ENCODE measurements at places on chromosomes 3 and 15.

GRCh38 chr3:78972617-78973301, 795.0 kb downstream of the ROBO1 start:
- H3K27me3 ChIP-seq: no peaks in the 10 kb centered on the region
- H3K4me3 ChIP-seq: no peak overlapping the region
- DNase-seq: no peak
- H3K4me1 ChIP-seq: peaks cover 23% of the 10 kb centered on the region

GRCh38 chr15:52642386-52643361, 36.5 kb downstream of the ATOSA start:
- peak overlapping the region; percentile 18 for H3K27ac ChIP-seq
- H3K4me3 ChIP-seq: no peak overlapping the region
- H3K36me3 ChIP-seq: peaks cover 3% of the 10 kb centered on the region
- H3K4me1 ChIP-seq: peaks cover 9% of the 10 kb centered on the region

DNA sequence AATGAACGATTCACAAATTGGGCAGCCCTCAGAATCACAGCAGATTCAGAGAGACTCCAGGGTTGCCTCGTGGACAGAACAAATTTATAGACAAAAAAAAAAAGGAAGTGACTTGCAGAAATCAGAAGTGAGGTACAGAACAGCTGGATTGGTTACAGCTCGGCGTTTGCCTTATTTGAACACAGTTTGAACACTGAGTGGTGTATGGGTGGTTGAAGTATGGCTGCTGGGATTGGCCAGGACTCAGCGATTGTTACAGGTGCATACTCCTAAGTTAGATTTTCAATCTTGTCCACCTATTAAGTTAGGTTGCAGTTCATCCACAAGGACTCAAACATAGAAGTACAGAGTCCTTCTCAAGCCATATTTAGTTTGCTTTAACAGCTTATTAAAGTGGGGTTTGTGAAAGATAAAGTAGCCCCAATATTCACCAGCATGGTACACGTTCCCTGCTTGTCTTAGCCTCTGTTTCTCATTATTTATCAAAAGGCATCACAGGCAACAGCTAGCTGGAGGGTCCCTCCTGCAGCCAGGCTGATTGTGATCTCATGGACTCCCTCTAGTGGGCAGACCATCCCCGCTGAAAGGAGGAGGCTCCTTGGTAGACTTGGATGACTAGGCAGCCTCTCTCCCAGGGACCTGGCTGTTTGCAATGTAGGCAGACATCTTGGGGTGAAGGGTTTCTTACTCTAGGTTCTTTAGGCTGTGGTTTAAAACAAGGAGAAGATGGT, 17.6 kb upstream of the ALDH1L1 start:
- no peak overlapping the region for H3K27ac ChIP-seq
- H3K36me3 ChIP-seq: no peaks in the 10 kb centered on the region

DNA sequence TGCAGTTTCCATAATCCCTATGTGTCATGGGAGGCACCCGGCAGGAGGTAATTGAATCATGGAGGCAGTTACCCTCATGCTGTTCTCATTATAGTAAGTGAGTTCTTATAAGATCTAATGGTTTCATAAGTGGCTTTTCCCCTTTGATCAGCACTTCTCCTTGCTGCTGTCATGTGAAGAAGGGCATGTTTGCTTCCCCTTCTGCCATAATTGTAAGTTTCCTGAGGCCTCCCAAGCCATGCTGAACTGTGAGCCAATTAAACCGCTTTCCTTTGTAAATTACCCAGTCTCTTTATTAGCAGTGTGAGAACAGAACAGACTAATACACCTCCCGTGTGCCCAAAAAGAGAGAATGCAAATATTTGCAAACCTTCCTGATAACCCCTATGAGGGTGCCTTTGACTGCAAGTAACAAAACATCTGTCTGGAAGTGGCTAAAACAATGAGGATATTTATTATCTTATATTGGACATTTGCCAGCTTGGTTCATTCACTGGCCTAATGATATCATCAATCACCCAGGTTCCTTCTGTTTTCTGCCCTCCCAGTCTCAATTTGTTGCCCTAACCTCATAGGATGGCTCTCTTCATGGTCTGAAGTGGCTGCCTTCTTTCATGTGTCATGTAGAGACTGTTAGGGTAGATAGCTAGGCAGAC, 68.7 kb downstream of the BHLHE40 start:
- no peak for DNase-seq
- H3K4me1 ChIP-seq: peaks cover 4% of the 10 kb centered on the region
- no peaks in the 10 kb centered on the region for H3K27me3 ChIP-seq
- H3K27ac ChIP-seq: no peak overlapping the region

GRCh38 chr3:46875560-46875959, 2.0 kb upstream of the PTH1R start:
- no peaks in the 10 kb centered on the region for H3K36me3 ChIP-seq
- no peak for DNase-seq
- no peak overlapping the region for H3K4me3 ChIP-seq
- no peaks in the 10 kb centered on the region for H3K4me1 ChIP-seq
- no peak overlapping the region for H3K27ac ChIP-seq

- DNase-seq: no peak
- H3K27ac ChIP-seq: no peak overlapping the region
- no peaks in the 10 kb centered on the region for H3K36me3 ChIP-seq
- no peak overlapping the region for H3K4me3 ChIP-seq
- H3K27me3 ChIP-seq: no peaks in the 10 kb centered on the region
These were observed 104.4 kb downstream of the LRRK1 start for GRCh38 chr15:101023501-101024072.

GRCh38 chr3:140068494-140069017, 133.6 kb downstream of the CLSTN2 start:
- H3K4me1 ChIP-seq: no peaks in the 10 kb centered on the region
- no peak overlapping the region for H3K4me3 ChIP-seq
- H3K27ac ChIP-seq: no peak overlapping the region
- DNase-seq: no peak

DNA sequence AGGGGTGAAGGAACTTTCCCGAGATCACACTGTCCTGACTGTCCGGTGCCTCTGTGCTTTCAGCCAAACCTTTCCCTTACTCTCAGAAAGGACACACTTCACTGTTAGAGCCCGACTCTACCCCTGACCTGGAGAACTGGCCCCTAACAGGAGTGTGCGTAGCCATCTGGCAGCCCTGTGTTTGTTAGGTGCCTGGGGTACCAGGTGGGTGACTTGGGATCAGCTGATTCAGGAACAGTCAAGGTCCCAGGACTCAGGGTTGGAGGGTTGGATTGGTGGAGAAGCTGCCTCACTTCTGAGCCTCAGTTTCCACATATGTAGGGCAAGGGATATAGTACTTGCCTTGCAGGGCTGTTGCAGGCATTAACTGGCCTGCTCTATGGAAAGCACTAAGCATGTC, 98.3 kb upstream of the SLC6A11 start:
- H3K4me3 ChIP-seq: no peak overlapping the region
- H3K4me1 ChIP-seq: no peaks in the 10 kb centered on the region
- H3K27me3 ChIP-seq: peaks cover 20% of the 10 kb centered on the region
- no peak overlapping the region for H3K27ac ChIP-seq

DNA sequence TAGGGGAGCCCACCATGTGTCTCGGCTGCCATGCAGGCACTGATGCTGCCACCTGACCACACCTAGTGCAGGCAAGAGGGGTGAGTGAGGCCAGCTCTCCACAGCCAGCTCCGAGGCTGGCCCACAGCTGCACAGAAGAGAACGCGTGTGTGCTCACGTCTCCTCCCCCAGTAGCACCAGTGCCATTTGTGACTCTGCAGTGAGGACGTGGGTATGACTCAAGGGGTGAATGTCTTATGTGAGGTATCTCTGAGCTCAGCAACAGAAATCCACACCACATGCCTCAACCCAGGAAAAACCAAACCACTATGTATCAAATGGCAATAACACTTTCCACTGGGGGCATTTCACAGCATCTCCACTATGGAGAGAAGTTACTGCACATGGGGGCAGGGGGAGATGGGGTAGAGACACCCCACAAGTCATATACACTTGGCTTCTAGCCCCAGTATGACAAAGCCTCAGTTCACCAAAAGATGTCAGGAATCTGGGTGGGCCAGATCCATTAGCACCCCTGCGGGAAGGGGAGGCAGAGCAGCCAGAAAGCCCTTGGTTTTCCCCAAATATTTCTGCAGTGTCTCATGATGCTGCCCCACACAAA, 87.6 kb downstream of the LRIG1 start:
- H3K4me3 ChIP-seq: no peak overlapping the region
- peak overlapping the region; percentile 85 for H3K27ac ChIP-seq
- peak; percentile 98 for DNase-seq
- H3K4me1 ChIP-seq: peaks cover 39% of the 10 kb centered on the region

DNA sequence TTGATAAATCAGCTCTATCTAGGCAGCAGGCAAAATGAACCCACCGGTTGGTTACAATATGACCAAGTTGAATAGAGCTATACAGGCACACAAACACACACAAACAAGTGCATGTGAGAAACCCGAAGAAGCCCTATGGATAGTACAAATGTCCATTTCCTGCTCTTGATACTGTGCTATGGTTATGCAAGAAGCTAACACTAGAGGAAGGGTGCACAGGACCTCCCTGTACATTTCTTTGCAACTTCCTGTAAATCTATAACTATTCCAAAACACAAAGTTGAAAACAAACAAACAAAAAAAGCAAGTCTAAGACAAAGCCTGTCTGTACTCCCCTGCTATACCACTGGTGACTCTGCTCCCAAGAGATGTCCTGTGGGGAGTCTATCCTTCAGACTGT, 8.2 kb upstream of the FAM240A start:
- no peaks in the 10 kb centered on the region for H3K4me1 ChIP-seq
- H3K27ac ChIP-seq: no peak overlapping the region
- DNase-seq: no peak

- H3K4me3 ChIP-seq: no peak overlapping the region
- H3K27ac ChIP-seq: no peak overlapping the region
- no peaks in the 10 kb centered on the region for H3K36me3 ChIP-seq
- no peaks in the 10 kb centered on the region for H3K4me1 ChIP-seq
- H3K27me3 ChIP-seq: no peaks in the 10 kb centered on the region
These were observed 5.9 kb upstream of the NMD3 start for GRCh38 chr3:161215185-161215584.

- H3K27me3 ChIP-seq: no peaks in the 10 kb centered on the region
- no peak overlapping the region for H3K27ac ChIP-seq
- H3K4me1 ChIP-seq: no peaks in the 10 kb centered on the region
- no peak overlapping the region for H3K4me3 ChIP-seq
- DNase-seq: no peak
- H3K36me3 ChIP-seq: no peaks in the 10 kb centered on the region
These were observed 78.8 kb upstream of the STRIT1 start for GRCh38 chr3:155372281-155372680.

- no peaks in the 10 kb centered on the region for H3K27me3 ChIP-seq
- H3K4me3 ChIP-seq: no peak overlapping the region
These were observed 622.3 kb downstream of the DIPK2A start for GRCh38 chr3:144593881-144594280.

- no peak overlapping the region for H3K4me3 ChIP-seq
- no peaks in the 10 kb centered on the region for H3K27me3 ChIP-seq
- peaks cover 7% of the 10 kb centered on the region for H3K36me3 ChIP-seq
- no peaks in the 10 kb centered on the region for H3K4me1 ChIP-seq
- no peak overlapping the region for H3K27ac ChIP-seq
- peak; percentile 8 for DNase-seq
These were observed 153.1 kb downstream of the VPS13C start for GRCh38 chr15:61906961-61907752.

- no peak overlapping the region for H3K27ac ChIP-seq
- no peaks in the 10 kb centered on the region for H3K36me3 ChIP-seq
- H3K4me3 ChIP-seq: no peak overlapping the region
- no peaks in the 10 kb centered on the region for H3K4me1 ChIP-seq
- H3K27me3 ChIP-seq: no peaks in the 10 kb centered on the region
- peak; percentile 22 for DNase-seq
These were observed 59.5 kb downstream of the CPA3 start for GRCh38 chr3:148924562-148924961.

DNA sequence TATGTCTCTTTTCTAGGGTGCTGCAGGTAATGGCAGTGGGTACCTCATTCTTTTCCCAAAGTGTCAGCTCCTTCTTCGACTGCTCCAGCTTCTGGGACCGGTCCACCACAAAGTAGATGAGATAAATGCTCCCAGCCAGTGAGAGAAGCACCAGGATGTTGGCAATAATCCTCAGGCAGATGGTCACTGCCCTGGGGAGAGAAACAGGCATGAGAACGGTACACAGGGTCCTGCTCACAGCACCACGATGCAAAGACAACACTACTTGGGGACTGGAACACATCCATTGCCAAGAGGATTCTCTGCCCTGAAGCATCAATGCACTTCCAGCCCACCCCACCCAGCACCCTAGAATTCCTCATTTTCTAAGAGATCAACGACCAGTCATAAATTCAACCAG, 22.4 kb downstream of the TMC3 start:
- no peak for DNase-seq
- no peaks in the 10 kb centered on the region for H3K4me1 ChIP-seq
- H3K36me3 ChIP-seq: no peaks in the 10 kb centered on the region
- H3K27me3 ChIP-seq: peaks cover 13% of the 10 kb centered on the region

GRCh38 chr15:72199721-72200212, 2.2 kb upstream of the GRAMD2A start:
- H3K36me3 ChIP-seq: peaks cover 64% of the 10 kb centered on the region
- peaks cover 18% of the 10 kb centered on the region for H3K4me1 ChIP-seq
- H3K27me3 ChIP-seq: no peaks in the 10 kb centered on the region
- no peak overlapping the region for H3K27ac ChIP-seq
- DNase-seq: peak; percentile 28
- no peak overlapping the region for H3K4me3 ChIP-seq

- DNase-seq: no peak
- H3K4me3 ChIP-seq: peak overlapping the region; percentile 99
- H3K36me3 ChIP-seq: peaks cover 42% of the 10 kb centered on the region
- peak overlapping the region; percentile 90 for H3K27ac ChIP-seq
These were observed 10.4 kb downstream of the NR2F2 start for GRCh38 chr15:96340598-96341512.

GRCh38 chr3:119315600-119316312, 21.6 kb downstream of the ARHGAP31 start:
- peaks cover 25% of the 10 kb centered on the region for H3K4me1 ChIP-seq
- peaks cover 11% of the 10 kb centered on the region for H3K36me3 ChIP-seq
- H3K27me3 ChIP-seq: no peaks in the 10 kb centered on the region
- DNase-seq: no peak

DNA sequence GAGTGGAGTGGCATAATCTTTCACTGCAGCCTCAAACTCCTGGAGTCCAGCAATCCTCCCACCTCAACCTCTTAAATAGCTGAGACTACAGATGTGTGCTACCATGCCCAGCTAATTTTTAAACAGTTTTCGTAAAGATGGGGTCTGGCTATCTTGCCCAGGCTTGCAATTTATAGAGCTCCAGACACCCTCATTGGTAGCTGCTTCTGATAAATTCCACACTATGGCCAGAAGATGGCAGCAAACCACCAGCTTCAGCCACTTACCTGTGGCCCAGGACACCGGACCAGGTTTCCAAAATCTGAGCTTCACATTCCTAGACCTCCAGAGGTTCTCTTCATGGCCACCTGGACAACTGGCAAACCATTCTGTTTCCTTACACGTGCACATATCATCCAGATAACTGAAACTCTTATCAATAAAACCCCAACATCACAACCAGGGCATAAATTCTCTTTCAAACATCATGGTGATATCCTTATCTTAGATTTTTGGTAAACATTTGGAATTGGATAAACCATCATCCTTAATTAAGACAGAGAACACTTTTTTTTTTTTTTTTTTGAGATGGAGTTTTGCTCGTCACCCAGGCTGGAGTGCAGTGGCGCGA, 28.9 kb downstream of the FBXW12 start:
- no peaks in the 10 kb centered on the region for H3K36me3 ChIP-seq
- H3K27ac ChIP-seq: no peak overlapping the region
- H3K4me1 ChIP-seq: peaks cover 8% of the 10 kb centered on the region
- peak; percentile 24 for DNase-seq
- peaks cover 2% of the 10 kb centered on the region for H3K27me3 ChIP-seq

All from astrocyte (in vitro differentiated cells and primary cell).